GM19239 (cell line): ENCODE measurements at places on chromosomes 5 and 9.
A peak's percentile ranks its signal among the peaks of the same experiment; 100 is the strongest.

- DNase-seq = no peak
Observed at GRCh38 chr5:82816926-82817325, 260.3 kb downstream of the TMEM167A start.

GRCh38 chr5:178238711-178239592 is 6.3 kb upstream of the PHYKPL start:
- no peak for DNase-seq

DNA sequence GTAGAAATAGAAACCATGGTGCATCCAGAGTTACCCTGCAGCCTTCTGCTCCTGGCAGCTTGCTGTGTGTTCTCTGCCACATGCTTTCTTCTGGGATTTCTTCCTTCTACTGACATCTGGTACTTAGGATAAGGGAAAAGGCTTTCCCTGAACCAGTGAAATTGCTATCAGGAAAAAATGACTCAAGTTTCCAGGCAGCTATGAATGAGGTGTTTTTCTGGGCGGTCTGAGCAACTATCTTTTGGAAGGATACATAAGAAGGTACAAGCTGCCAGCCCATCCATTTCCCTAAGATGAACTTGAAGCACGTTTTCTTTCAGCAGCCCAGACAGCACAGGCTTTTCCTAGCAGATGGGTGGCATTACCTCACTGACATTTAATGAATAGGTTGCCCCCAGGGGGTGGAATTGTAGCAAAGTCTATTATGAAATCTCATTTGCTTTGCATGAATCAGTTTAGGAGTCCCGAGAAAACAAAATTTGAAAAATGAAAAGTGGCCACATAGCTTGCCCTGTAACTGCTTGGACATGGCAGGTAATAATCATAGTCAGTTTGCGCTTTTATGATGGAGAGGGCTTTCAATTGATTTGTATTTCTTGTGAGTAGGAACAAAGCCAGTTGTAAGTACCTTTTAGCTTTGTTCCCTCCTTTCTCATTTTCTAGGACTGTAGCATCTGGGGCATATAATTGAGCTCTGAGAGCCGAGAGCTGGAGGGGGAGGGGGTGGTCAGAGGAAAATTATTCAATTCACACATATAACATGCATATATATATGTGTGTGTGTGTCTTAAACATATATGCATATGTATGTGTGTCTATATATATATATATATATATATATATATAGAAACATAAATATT is 108.5 kb downstream of the C9orf152 start:
- no peak for DNase-seq

DNA sequence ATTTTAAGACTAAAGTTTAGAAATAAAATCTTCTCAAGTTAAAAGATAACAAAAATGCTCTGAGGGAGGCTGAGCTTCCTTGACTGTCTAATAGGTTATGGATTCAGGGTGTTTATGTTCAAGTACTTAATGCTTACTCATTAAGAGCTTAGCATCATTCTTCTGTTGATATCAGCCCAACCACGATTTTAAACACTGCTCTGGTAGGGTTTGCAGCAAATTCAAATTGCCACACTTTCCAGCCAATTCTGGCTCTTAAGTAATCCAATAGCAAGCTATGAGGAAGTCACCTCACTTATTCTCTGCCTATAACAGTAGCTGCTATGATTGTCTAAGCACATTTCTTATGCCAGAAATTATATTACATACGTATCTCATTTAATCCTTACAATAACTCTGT is 191.0 kb upstream of the KIF2A start:
- no peak for DNase-seq

DNA sequence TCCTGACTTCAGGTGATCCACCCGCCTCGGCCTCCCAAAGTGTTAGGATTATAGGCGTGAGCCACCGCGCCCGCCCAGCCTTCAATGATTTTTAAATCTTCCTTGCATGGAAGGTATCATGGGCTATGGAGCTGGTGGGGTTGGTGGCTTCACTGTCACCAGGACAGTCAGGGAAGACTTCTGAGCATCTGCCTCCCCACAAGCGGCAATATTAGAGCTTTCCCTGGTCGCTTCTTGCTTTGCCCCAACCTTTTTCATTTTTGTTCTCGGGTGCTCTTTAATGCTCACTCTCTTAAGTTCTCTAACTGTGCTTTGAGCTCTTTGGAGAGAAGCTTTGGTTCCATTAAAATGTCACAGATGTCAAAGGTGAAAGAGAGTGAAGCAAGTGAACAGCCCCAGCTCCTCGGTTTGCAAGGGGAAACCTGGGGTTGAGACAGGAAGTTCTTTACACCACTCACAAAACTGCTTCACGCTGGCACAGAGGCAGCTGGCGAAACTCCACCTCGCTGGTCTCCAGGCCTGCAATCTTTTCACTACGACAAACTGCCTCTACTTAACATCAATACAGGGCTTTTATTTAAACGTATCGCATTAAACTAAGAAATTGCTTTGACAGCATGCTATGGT is 142.5 kb upstream of the RETREG1 start:
- peak; percentile 9 for DNase-seq

DNA sequence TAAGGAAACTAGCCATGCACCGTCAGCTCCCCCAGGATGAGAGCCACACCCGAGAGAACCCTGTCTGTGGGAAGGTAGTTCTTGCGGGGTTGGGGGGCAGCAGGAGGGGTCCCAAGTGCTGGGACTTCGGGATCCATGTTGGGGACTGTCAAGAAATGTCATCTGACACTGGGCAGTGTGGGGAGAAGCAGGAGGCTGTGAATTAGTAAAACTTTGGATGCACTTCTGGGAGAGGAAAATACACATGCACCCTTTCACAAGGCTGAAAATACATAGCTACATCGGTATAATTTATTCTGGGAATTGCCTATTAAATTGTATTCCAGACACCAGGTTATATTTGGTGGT is 109.6 kb upstream of the RPS23 start:
- no peak for DNase-seq
